ENCODE measurements at places on chromosomes 7 and 10.
A peak's percentile ranks its signal among the peaks of the same experiment; 100 is the strongest.

DNA sequence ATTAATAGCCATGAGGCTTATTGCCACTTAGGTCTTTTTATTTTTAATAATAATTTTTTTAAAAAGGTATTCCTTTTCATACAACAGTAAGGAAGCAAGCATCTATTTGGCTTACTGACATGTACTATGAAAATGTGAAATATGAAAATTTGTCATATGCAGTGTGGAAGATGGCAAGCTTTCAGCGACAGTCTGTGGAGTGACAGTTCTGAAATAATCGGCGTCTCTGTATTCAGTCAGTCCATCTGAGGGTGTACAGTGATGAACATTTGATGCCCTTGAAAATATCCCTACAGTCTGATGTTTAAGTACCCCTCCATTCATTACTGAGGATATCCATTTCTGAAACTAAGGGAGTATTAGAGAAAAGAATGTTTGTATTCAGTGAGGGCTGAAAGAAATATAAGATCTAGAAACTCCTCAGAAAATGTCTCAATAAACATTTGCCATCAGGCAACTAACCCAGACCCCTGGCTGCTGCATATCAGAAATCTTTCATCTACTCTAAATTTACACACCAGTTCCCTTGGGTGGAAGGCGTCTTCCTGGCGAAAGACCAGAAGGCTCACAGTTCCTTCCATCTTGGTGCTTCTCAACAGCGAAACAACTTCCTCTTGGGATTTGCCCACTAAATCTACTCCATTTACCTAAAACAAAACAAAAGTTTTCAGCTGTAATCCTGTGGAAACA lies 440.6 kb downstream of the PARD3 start:
- no peak for DNase-seq

DNA sequence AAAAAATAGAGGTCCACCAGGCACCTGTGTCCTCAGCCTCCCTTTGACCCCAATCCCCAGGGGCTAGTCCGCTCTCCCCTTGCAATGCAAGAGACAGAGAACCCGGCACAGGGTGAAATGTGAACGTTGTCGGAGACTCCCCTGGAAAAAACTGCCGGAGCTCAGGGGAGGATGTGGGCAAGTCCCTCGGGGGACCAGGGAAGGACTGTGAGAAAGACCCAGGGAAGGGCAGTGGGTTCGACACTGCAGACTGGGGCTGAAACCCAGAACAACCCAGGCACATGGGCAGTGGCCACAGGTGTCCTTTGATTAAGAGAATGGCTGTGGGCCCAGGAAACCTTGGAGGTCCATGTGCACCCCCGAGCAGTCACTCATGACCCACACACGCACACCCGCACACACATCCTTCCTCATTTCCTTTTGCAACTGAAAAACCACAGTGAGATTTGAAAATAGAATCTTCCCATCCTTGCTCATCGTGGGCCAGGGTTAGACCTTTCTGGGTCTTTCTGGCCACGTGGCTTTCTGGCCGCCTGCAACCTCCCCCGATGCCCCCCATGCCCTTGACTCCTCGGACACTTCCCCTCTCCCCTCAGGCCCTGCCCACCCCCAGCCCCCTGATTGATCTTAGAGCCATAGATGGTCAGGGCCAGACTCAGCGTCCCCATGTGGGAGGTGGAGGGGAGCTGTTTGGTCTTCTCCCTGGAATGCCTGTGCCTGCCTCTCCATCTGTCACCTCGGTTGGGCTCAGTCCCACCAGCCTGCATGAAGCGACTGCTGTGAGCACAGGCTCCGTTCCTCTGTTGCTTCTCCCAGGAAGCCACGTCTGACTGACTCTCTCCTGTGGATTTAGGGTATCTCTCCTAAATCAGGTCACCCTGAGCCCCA lies 7.9 kb downstream of the LAT2 start:
- DNase-seq = no peak

- DNase-seq = no peak
Observed at GRCh38 chr10:73644767-73645166, 3.5 kb upstream of the MYOZ1 start.

DNA sequence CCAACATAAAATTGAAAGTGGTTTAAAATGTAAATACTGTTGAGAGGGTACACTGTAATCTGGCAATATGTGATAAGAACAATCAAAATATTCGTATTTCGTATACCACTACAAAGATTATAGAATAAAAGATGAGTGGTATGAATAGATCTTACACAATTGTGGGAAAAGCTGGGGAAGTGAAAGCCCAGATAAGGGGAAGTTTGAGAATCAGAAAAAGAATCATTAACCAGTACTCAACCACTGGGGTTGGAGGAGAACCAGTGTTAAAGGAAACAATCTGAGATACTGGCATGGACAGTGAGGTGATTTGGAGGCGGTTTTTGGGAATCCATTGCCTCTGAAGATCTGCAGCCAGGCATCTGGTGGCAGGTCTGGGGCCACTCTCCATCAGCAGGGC lies 59.7 kb upstream of the CDK14 start:
- DNase-seq = no peak

DNA sequence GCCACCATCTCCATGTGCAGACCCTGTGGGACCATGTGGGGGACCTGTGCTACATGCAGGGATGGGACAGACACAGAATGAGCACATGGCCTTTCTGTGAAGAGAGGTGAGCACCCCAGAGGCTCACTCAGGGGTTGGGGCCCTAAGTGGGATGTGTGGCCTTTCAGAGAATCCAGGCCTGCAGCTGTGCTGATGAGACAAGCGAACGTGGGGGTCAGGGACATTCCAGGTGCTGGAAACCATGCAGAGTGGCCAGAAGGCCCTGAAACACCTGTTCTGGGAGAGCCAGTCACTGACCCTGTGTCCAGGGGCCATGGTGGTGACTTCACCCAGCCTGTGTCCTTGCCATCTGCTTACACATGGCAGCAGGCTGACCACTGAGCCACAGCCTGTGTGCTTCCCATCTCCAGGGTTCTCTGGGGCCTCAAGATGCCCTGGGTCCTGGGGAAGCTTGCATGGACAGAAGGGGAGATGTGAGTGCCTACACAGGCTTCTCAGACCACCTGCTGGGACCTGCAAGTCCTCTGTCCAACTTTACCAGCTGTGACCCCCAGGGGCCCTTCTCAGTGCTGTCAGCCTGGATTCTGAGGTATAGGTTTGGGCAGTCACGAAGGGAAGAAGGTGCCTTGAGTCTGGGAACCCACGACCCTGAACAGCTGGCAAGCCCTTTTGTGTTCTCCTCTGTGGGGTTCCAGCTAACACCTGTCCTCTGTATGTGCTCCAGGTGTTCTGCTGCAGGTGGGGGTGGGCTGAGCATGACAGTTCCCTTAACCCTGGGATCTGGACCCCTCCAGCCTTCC lies 17.6 kb downstream of the RAMP3 start:
- no peak for DNase-seq

- peak; percentile 19 for DNase-seq
Observed at GRCh38 chr10:31322647-31323046, 3.6 kb downstream of the ZEB1 start.

- DNase-seq = no peak
Observed at GRCh38 chr10:11498399-11498798, 113.1 kb downstream of the USP6NL start.

DNA sequence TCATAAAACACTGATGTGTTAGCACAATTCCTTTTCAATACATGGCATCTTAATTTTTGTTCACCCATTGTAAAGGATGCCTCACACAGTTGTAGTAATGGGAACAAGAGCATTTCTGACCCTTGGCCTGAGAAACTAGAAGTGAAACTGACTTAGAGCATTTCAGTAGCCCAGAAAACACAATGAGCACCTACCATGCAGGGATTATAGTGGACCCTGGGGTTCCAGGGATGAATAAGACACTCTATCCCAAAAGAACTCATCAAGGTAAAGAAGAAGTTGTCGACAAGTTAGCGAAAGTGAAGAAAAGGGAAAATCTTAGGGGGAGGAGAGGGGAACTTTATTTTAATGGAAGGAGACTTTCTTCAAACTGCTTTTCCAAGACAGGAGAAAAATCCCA lies 125.6 kb downstream of the NT5C2 start:
- no peak for DNase-seq

DNA sequence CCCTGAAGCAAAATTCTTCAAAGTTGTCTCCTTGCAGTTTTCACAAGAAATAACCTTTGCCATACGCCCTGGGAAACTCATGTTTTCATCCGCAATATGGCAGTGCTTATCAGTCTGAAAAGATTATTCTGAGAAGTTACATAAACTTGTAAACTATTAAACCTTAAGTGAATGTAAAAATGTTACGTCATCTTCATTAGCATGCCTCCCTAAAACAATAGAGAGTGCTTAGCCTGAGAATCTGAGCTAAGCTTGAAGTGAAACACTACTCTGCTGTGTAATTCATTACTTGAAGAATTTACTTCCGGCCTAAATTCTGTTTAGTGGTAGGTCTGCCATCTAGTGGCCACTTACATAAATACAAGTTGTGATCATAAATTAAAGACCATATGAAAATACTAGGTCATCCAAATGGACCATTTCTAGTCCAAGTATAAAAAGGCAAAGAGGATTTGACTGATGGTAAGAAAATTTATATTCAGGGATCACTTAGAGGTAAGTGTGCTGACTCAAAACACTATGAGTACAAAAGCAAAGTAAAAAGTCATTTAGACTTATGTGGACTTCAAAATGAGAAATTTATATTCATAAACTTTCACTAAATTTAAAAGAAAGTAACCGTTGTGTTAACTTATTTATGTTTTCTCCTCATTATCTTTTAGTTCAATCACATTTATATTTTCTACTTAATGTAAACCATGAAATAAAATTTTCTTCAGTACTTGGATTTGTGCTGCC lies 745.1 kb upstream of the LRRTM3 start:
- peak; percentile 8 for DNase-seq

GRCh38 chr7:140003913-140004382 lies 58.8 kb downstream of the PARP12 start:
- peak; percentile 10 for DNase-seq
